ENCODE measurements at places on chromosomes 2 and 18.

DNA sequence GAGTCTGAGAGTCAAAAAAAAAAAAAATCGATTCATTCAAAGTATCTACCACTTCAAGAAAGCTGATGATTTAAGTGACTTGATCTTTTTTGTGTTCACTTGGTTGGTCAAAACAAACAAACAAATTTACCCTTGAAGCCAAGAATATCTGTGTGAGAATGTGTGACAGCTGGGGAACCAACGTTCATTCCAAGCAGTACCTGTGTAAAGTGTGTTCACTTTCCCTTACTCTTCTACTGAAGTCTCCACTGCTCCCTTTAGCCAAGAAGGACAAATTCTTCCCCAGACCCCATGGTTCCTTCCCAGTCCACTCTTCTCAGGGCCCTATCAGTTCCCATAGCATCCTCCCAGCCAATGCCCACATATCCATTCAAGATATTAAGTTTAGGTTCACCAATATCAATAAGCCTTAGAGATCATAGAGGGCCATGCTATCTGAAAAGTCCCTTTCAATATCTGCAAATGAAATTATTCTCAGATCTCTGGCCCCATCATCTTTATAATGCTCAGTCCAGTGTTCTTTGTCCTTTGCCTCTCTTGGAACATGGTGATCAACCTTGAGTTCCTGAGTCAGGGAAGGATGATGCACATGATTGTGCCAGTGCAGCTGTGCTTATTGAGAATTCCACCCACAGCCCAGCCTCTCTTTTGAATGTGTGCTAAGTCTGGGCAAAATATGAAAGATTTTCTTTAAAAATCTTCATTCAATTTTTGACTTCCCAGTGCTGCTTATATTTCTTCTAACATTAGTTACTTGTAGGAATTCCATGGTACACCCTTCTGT lies 82.8 kb upstream of the DTNA start:
- DNase-seq = no peak

DNA sequence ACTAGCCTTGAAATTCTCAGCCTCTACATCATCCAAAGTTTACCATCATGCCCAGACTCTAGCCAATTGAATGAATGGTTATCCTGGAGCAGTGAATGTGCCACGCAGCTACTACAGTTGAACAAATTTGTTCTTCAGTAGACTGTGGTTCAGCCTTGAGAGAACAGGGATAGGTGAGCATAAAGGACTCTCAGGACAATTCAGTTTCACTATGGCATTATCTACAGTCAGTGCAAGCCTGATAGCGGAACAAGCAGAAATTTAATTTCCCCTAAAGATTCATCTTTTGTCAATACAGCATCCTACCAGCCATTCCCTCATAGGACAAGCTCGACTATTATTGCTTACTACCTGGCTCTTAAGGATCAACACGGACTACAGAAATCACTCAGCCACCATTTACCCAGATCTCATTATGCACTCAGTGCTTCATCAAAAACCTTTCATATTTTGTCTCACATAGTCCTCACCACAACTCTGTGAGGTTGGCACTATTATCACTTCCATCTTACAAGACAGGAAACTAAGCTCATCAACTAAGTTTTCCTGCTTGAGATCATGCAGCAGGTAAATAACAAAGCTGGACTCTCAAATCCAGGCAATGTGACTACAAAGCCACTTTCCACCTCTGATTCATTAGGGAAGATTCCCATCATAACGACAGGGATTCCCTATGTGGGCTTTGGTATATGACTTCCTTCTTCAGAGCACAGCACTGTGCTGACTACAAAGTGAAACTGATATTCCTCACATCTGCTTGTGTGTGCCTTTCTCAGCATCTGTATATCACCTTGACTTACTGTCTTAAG lies 181.5 kb upstream of the ACVR2A start:
- peak; percentile 76 for DNase-seq

- peak; percentile 62 for DNase-seq
Measured at GRCh38 chr2:119826370-119826961, 66.7 kb downstream of the PTPN4 start.

DNA sequence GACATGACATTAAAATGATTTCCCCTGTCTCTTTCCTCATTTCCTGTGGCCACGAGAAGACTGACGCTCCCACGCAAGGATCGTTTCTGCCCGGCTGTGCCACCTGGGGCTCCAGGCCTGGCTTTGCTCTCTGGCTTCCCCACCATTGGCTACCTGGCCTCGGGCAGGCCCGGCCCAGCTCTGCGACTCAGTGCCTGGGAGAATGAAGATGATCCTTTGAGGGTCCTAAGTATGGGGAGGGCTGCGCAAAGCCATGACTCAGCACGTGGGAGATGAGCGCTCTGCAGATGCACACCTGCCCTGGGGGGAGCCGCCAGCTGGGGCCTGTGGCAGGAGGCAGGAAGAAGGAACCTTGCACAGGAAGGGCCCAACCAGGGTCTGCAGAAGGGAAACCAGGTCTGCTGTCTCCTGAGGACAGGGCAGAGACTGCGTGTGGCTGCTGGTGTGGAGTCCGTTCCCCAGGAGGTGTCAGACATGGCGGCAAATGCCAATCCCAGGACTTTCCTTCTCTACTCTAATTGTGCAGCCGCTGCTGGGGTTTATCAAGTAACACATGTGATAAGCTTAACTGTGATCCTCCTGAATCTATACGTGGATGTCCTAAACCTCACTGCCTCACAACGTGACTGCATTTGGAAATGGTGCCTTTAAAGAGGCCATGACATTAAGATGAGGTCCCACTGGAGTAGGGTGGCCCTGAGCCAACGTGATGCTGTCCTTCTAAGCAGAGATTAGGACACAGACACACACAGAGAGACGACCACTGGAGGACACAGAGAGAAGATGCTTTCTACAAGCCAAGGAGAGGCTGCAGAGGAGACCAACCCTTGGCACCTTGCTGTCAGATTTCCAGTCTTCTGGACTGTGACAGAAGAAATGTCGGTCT lies 32.9 kb downstream of the MBP start:
- DNase-seq = no peak

- peak; percentile 44 for DNase-seq
Measured at GRCh38 chr2:1497122-1497611, 83.9 kb downstream of the TPO start.

- DNase-seq = no peak
Measured at GRCh38 chr18:3183103-3183717, 36.6 kb downstream of the MYOM1 start.

DNA sequence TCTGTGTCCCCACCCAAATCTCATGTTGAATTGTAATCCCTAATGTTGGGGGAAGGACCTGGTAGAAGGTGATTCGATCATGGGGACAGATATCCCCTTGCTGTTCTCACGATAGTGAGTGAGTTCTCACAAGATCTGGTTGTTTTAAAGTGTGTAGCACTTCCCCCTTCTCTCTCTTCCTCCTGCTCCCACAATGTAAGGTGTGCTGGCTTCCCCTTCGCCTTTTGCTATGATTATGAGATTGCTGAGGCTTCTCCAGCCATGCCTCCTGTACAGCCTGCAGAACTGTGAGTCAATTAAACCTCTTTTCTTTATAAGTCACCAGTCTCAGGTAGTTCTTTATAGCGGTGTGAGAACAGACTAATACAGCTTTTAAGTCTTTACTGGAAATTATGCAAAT lies 193.3 kb upstream of the RBBP8 start:
- DNase-seq = no peak

DNA sequence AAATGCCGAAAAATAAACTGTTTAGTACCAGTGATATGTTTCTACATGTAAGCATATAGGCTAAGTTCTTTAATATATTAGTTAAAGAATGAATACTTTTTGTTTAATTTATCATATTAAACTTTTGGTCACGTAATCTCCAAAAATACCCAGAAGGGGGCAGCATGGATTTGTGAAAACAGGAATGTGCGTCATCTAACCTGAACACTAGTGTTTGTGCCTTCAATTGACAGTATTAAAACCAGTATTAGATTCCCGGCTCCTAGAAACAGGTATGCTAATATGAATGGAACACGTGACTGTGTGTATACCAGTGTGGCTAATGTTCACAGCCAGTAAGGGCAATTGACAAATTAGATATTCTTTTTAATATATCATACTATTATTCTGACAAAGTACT lies 51.8 kb downstream of the WDR7 start:
- DNase-seq = peak; percentile 81

DNA sequence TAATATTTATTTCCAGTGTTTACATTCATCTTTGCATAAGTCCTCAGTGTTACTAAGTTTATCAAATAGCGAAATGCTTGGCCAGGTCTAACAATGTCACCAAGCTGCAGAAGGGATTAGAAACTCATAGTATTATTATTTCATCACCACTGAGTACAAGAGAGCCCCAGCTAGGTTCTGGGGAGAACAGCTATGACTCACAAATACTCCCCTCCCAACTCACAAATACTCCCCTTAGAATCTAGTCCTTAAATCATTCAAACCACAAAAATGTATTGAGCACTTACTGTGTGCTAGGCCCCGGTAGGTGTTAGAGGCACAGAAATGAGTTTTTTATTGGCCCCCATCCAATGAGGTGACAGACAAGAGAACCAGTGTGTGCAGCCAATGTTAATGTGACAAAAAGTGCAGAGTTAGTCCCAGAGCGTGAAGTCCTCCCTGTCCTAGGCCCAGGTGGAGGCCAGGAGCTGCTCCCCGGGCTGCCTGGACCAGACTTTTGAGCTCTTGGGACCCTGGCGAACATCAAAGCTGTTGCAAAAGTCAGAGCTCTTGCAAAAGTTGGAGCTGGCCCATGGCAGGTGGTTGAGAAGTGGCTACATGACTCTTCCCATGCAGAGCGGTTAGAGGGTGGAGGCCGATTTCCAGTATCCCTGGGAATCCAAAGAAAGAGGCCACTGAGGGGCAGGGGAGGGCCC lies 9.8 kb downstream of the STEAP3 start:
- DNase-seq = peak; percentile 89

Data from osteoblast (primary cell).